ENCODE measurements at places on chromosomes 5 and 9.
A peak's percentile ranks its signal among the peaks of the same experiment; 100 is the strongest.

DNA sequence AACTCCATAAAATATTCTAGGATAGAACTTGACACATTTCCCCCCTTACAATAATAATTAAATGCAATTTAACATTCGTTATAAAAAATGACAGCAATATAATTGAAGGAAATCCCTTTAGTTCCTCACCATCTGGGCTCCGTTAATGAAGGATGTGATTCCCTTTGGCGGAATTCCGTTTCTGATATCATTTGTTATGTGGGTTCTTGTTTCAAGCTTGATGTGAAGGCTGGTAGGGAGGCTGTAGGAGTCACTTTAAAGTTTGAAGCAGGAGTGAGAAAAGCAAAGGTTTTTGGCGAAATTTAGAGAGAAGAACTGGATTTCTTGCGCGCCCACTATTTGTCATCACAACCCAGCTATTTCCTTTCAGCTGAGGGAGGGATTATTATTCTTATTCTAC, 4.0 kb downstream of the RGS7BP start:
- DNase-seq, result no peak

DNA sequence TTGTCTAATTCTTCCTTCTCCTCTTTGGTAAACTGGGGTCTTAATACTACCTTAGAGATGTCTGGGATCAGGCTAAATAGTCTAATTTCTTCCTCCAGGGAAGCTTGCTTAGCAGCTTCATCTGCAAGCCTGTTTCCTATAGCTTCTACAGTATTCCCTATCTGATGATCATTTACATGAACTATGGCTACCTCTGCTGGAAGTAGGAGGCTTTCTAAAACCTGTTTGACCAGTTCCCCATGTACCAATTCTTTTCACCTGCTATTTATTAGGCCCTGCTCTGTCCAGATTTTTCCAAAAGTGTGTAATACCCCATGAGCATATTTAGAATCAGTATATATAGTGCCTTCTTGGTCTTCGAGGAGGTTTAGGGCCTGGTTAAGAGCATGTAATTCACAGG, 619.8 kb downstream of the HINT1 start:
- DNase-seq, result no peak

DNA sequence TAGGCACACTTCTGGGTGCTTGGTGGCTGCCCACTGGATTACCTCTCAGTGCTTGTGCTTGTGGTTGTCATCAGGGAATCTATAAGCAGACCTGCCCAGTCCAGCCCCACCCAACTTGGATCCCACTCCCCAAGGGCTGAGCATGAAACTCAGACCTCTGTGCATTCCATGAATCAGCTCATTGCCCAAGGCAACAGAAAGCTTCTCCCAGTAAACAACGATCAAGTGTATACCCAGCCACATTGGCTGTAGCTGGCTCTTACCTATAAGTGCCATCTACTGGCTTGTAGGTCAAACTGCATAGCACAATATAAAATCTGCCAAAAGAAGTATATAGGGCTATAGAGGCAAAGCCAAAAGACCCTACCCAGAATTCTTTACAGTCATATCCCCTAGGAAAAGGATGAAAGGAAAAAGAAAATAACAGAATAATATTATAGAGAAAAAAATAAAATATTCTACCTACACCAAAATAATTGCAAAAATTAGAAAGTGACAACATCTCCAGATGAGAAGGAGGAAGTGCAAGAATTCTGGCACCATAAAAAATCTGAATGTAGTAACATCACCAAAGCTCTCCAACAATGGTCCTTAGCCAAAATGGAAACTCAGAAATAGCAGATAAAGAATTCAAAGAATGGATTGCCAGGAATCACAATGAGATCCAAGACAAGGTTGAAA, 321.0 kb upstream of the TRPC7 start:
- no peak for DNase-seq

GRCh38 chr9:135734616-135735144, 32.7 kb downstream of the KCNT1 start:
- DNase-seq, result no peak

GRCh38 chr5:100444961-100445360, 90.2 kb upstream of the FAM174A start:
- no peak for DNase-seq

- DNase-seq, result no peak
Measured at GRCh38 chr9:124551472-124552272, 44.5 kb upstream of the NR5A1 start.

GRCh38 chr9:24464319-24464951, 81.3 kb downstream of the IZUMO3 start:
- DNase-seq, result no peak

GRCh38 chr9:7185612-7186011, 427.8 kb downstream of the KDM4C start:
- DNase-seq, result peak; percentile 78
